ENCODE measurements at places on chromosomes 2 and 18.

GRCh38 chr2:64608867-64609226 lies 44.9 kb downstream of the SERTAD2 start:
- no peak for DNase-seq

DNA sequence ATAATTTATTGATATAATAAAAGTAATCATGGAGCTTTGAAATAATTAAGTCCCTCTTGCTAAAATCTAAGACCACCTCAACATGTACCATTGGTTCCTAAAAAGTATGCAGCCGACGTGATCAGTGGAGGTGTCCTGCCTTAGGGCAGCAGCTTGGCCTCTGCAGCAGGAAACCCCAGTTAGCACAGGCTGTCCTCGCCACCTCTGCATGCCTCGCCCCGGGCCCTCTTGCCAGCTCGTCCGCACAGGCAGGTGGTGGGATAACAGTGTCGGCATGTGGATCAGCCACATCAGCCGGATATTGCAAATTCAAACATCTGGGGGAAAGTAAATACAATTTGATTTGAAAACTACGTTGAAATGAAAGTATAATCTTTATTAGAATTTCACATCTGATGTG lies 22.9 kb downstream of the COA5 start:
- no peak for DNase-seq

GRCh38 chr2:64915510-64915900 lies 73.7 kb upstream of the SLC1A4 start:
- DNase-seq: no peak

DNA sequence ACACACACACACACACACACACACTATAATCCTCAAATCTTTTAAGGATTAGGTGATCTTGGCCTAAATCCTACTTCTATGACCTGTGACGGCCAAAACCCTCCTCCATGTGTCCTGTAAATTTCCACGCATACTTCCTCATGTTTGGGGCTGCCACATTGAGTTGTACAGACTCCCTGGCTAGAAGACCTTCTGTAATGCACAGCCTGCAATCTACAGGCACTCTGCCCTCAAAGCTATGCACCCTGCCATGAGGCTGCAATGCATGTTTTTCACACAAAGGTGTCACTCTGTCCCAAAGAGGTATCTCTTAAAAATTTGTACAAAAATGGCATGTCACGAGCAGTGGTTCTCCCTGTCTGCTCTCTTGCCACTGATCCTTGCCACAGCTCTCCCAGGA lies 26.4 kb upstream of the B4GALT6 start:
- DNase-seq: peak; percentile 53

GRCh38 chr2:95346231-95346737 lies 49.1 kb downstream of the KCNIP3 start:
- peak; percentile 72 for DNase-seq

GRCh38 chr2:1698188-1698945 lies 45.9 kb downstream of the PXDN start:
- no peak for DNase-seq
